ENCODE measurements at places on chromosomes 6 and 20.

- no peak for DNase-seq
- no peaks in the 10 kb centered on the region for H3K27me3 ChIP-seq
- no peak overlapping the region for H3K4me3 ChIP-seq
- no peak overlapping the region for H3K27ac ChIP-seq
Observed at GRCh38 chr20:38337561-38338140, 8.6 kb upstream of the LBP start.

- H3K27me3 ChIP-seq, result no peaks in the 10 kb centered on the region
- H3K4me3 ChIP-seq, result no peak overlapping the region
- no peak for DNase-seq
- peaks cover 6% of the 10 kb centered on the region for H3K4me1 ChIP-seq
- no peaks in the 10 kb centered on the region for H3K36me3 ChIP-seq
- H3K27ac ChIP-seq, result no peak overlapping the region
Observed at GRCh38 chr20:35595901-35596300, 19.7 kb upstream of the SPAG4 start.

DNA sequence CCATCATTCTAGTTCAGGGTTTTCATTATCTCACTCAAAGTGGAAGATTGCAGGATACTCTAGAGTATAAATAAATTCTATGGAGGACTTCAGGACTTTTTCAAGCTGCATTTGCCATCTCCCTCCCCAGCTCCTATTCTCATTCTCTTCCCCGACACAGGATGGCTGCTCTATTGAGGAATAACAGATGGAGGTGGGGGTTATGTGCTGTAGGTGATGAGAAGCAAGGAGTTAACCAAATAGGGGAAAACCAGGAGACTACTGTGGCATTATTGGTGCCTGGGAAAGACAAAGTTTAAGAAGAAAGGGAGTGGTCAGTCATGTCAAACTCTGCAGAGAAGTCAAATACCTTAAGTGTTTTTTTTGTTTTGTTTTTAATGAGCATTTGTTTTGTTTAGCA lies 109.3 kb downstream of the GRIK2 start:
- DNase-seq, result no peak
- no peak overlapping the region for H3K27ac ChIP-seq
- no peaks in the 10 kb centered on the region for H3K36me3 ChIP-seq
- no peaks in the 10 kb centered on the region for H3K27me3 ChIP-seq
- H3K4me3 ChIP-seq, result no peak overlapping the region

DNA sequence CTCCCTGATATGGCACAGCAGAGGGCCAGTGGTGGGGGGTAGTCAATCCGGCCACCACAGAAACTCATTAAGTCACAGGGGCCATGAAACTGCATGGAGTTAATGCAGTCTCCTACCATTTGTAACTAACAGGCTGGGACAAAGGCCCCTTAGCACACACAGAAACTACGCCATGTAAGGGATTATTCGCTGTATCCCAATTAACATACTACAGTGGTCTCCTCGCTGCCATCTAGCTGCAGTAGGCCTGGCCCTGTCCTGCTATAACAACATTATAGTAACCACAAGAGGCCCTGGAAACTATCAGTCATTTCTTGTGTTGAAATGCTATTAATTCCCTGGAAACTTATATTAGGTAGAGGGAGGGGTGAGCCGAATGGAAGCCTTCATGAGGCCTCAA lies 72.3 kb upstream of the CCN2 start:
- no peak overlapping the region for H3K4me3 ChIP-seq
- no peak for DNase-seq
- H3K4me1 ChIP-seq, result no peaks in the 10 kb centered on the region
- H3K27ac ChIP-seq, result no peak overlapping the region
- no peaks in the 10 kb centered on the region for H3K27me3 ChIP-seq

DNA sequence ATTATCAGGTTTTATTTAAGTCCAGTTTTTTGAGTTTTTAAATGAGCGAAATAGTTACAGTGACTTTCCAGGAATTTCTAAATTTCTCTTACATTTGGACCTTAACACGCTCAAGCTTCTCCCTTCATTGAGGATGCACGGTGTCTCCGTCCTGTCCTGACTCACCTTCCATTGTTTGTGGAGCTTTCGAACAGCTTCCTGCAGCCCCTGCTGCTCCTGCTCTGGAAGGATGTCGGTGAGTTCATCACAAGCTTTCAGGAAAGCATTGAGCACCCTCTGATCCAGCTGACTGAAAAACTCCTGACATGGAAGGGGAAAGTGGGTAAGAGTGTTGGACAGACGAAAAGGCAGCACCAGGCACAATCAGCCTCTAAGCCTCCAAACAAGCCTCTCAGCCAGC lies 183.7 kb downstream of the SYNE1 start:
- no peaks in the 10 kb centered on the region for H3K4me1 ChIP-seq
- no peak for DNase-seq
- H3K4me3 ChIP-seq, result no peak overlapping the region
- no peaks in the 10 kb centered on the region for H3K27me3 ChIP-seq
- H3K36me3 ChIP-seq, result no peaks in the 10 kb centered on the region

- H3K4me3 ChIP-seq, result no peak overlapping the region
- no peak for DNase-seq
- no peaks in the 10 kb centered on the region for H3K36me3 ChIP-seq
Observed at GRCh38 chr6:106442395-106442794, 81.9 kb downstream of the CRYBG1 start.

- no peak for DNase-seq
- no peak overlapping the region for H3K4me3 ChIP-seq
- no peaks in the 10 kb centered on the region for H3K4me1 ChIP-seq
- no peak overlapping the region for H3K27ac ChIP-seq
- H3K27me3 ChIP-seq, result no peaks in the 10 kb centered on the region
Observed at GRCh38 chr6:144758602-144759001, 473.5 kb downstream of the UTRN start.

GRCh38 chr6:166162599-166163342 lies 4.9 kb downstream of the TBXT start:
- no peak overlapping the region for H3K27ac ChIP-seq
- H3K4me1 ChIP-seq, result no peaks in the 10 kb centered on the region
- DNase-seq, result no peak
- peaks cover 10% of the 10 kb centered on the region for H3K27me3 ChIP-seq

DNA sequence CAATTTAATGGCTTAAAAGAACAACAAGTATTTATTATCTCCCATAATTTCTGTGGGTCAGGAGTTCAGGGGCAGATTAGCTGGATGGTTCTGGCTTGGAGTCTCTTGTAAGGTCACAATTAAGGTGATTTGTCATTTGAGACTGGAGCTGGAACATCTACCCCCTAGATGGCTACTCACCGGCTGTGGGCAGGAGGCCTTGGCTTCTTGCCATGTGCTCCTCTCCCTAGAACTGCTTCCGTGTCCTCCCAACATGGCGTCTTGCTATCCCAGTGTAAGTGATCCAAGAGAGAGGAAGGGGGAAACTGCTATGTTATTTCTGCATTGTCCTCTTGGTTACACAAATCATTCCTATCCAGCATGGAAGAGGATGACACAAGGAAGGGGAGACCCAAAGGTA lies 210.2 kb upstream of the ECI2 start:
- peaks cover 6% of the 10 kb centered on the region for H3K4me1 ChIP-seq
- H3K27ac ChIP-seq, result no peak overlapping the region
- DNase-seq, result no peak
- no peaks in the 10 kb centered on the region for H3K36me3 ChIP-seq
- H3K4me3 ChIP-seq, result no peak overlapping the region
